ENCODE measurements at places on chromosomes 11 and 22.
A peak's percentile ranks its signal among the peaks of the same experiment; 100 is the strongest.

DNA sequence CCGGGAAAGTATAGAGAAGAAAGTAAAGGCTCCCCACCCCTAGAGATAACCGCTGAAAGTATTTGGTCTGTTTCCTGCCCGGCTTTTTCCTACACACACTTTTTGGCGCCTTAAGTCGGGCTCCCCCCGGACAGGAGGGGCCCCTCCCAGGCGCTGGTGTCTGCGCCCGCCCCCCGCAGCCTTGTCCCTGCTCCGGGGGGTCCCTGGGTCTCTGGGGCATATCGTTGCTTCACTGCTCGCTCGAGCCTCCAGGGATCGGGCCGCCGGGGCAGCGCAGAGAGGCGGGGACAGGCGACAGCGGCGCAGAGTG is 928 bp upstream of the CRACR2B start:
- DNase-seq = no peak

DNA sequence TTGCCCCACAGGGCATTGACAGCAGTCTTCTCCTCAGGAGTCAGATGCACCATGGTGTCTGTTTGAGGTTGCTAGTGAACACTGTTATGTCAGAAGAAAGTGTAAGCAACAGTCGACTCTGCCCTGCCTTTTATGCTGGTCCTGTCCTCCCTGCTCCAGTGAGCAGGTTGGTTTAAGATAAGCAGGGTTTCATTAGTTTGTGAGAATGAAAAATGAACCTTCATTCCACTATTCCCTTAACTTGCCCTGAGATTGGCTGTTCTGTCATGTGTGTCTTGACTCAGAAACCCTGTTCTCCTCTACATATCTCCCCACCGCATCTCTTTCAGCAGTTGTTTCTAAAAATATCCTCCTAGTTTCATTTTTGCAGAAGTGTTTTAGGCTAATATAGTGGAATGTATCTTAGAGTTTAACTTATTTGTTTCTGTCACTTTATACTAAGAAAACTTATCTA is at the start of gene HBD:
TSS of gene HBD (minus strand) at position 103 of the 454 bp plus-strand sequence. CDS start at position 53, 50 bp downstream.
- DNase-seq = peak; percentile 1

GRCh38 chr11:92482492-92483060 is 258.0 kb downstream of the FAT3 start:
- no peak for DNase-seq

- DNase-seq = no peak
Measured at GRCh38 chr22:40463017-40463631, 92.7 kb downstream of the SGSM3 start.

GRCh38 chr22:43013355-43014315 is 1.3 kb downstream of the PACSIN2 start:
- DNase-seq = no peak

DNA sequence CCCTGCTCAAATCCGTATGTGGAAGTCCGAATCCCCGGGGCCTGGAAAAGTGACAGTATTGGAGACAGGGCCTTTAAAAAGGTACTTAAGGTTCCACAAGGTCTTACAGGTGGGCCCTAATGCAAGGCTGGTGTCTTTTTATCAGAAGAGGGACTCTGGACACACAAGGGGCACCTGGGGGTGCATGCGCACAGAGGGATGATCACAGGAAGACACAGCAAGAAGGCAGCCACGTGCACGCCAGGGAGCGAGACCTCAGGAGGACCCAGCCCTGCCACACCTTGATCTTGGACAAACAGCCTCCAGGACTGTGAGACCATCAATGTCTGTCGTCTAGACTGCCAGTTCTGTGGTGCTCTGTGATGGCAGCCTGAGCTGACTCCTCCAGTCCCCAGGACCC is 96.5 kb downstream of the SHANK2 start:
- DNase-seq = no peak

- DNase-seq = no peak
Measured at GRCh38 chr11:33533386-33534052, 167.1 kb downstream of the C11orf91 start.

DNA sequence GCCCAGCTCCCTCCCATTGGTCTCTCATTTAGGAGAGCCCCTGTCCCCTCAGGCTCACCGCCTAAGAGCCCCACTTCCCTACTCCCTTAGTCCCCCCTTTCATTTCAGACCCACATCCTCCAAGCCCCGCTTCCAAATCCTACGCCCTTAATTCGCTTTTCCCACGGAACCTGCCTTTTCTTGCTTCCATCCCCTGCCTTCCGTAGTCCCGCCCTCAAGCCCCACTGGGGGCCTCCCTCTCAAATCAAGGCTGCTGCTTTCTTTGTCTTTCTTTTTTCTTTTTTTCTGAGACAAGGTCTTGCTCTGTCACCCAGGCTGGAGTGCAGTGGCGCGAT is 396 bp downstream of the CCDC157 start:
- DNase-seq = no peak

DNA sequence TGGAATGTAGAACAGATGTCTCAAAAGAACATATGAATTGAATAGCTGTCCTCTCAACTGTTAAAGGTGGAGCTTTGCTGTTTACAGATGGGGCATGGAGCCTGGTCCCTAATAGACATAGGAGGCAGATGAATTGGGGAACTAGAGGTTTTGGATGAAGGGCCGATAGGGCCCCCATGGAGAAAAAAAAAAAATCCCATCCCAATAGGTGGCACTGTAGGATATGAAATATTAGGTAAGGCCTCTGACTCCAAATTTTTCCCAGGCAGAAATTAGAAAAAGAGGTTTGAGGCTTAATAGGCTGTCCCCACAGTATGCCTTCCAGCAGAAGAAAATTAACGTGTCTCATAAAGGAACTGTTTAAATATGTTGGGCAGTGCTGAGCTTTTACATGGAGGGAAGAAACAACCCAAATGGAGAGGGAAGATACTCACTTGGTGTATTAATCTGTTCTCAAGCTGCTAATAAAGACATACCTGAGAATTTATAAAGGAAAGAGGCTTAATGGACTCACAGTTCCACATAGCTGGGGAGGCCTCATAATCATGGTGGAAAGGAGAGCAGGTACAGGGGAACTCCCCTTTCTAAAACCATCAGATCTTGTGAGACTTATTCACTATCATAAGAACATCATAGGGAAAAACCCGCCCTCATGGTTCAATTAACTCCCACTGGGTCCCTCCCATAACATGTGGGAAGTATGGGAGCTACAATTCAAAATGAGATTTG is 30.1 kb upstream of the TMEM45B start:
- no peak for DNase-seq

GRCh38 chr11:106076171-106076918 is 802 bp downstream of the KBTBD3 start:
- DNase-seq = no peak

GRCh38 chr11:116360221-116360941 is 412.4 kb downstream of the BUD13 start:
- no peak for DNase-seq

- DNase-seq = no peak
Measured at GRCh38 chr11:74806267-74806666, 57.6 kb downstream of the RNF169 start.
